ENCODE measurements at places on chromosomes 4 and X. TPM values are rescaled to one million over a fixed set of nuclear protein-coding genes. Genes with fewer than 3 reads are reported as not detected.

The HDX gene
- total RNA-seq: 1.4 TPM

The IL2RG gene
- total RNA-seq: 231 TPM

The BEND2 gene
- not detected for total RNA-seq

The GLRB gene
- total RNA-seq: not detected

The CHST7 gene
- total RNA-seq: 1.5 TPM

The YIPF7 gene
- total RNA-seq: not detected

The AKAP14 gene
- total RNA-seq: not detected

The APELA gene
- not detected for total RNA-seq

The CENPI gene
- 14.4 TPM for total RNA-seq

The LEF1 gene
- total RNA-seq: 211 TPM

The PTCHD1 gene
- not detected for total RNA-seq

The SCARB2 gene
- 2.9 TPM for total RNA-seq
